ENCODE measurements at places on chromosomes 1 and 21.

DNA sequence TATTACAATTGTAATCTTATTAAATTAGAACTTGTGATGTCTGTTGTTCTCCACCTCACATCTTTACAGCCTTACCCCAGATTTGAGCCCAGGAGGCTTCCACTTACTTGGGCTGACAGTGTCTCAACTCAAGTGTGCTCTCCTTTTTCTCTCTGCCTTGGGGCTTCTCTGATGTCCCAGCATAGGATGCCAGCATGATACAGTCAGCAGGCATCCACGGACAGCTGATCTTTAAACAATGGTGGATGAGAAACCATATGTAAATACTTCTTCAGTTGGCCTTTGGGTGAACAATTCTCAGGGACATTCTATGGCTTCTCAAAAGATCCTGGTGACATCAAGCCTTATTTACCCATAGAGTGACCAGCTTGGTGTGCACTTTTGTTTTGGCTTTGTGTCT, 107.6 kb upstream of the GORAB start:
- DNase-seq: no peak

GRCh38 chr1:85554630-85555327, 25.8 kb upstream of the CCN1 start:
- DNase-seq: no peak

DNA sequence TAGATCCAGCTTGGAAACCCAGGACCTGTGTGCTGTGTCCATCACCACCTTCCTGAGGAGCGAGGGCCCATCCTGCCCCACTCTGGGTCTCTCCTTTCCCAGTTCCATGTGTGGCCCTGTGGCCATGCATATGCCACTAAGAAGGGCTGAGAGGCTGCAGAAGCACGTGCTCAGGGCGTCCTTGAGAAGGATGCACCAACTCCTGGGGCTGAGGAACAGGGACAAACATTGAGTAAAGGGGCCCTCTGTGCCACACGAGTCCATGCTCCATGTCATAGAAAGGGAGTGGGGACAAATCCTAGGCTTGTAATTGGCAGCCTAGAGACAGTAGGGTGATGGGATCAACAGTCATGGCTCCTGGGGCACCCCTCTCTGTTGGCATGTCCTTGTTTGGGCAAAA, 8.4 kb downstream of the ETV3L start:
- DNase-seq: no peak

GRCh38 chr21:38787461-38788274, 18.1 kb upstream of the ETS2 start:
- no peak for DNase-seq

- no peak for DNase-seq
These were observed 18.3 kb downstream of the BTG2 start for GRCh38 chr1:203323587-203323986.
